ENCODE measurements at places on chromosomes 16 and 17.

- no peak for DNase-seq
Measured at GRCh38 chr17:17352836-17353624, 49.9 kb downstream of the NT5M start.

- DNase-seq, result no peak
Measured at GRCh38 chr16:51049276-51049675, 101.8 kb downstream of the SALL1 start.

DNA sequence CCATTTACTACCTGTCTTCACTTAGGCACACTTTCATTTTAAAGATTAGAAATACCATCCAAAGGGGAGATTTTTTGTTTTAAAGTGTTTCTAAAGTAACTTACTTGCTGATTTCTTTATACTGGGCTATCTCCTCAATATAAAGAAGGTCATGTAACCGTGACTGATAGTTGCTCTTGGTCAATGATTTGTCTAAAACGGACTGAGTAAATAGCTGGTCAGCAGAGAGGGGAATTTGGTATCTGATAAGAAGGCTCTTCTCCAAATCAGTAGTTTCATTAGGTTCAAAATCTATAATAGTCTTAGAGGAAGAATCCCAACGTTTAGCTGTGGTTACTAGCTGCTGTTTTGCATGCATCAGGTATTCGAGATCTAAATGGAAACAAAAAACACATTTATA, 66.4 kb downstream of the HELZ start:
- no peak for DNase-seq

DNA sequence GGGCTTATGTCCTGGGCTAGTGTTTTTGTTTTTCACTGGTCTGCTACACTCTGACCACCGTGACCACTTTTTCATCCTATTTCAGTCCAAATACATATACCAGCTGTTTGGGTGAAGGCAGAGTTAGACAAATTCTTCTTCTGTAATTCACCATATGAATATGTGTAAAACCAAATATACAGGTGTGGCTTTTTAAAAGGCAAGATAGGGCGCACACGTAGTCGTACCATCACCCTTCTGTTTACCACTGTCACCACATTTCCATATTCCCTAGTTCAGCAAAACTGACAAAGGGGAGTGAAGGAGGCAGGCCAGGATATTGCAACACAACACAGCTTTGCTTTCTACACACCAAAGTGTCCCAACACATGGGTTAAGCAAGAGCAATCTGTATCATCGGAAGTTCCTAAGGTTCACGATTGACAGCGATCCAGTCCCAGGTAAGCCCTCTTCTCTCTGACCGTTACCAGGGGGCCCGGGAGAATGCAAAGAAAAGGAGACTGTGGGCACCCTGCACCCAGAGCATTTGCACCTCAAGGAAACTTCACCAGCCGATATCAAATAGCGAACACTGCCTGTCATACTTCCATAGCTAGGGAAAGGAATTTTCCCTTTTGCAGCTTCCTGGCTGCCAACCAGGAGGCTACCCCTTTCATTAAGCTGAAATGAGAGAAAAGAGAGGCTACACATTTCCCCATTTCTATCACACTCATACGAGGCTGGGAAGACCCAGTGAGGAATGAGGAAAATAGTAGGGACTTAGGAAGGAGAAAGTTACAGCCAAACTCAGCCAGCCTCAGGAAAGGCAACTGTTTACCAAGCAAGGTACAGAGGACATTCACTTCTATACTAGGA, 23.1 kb downstream of the CREBBP start:
- DNase-seq, result no peak

DNA sequence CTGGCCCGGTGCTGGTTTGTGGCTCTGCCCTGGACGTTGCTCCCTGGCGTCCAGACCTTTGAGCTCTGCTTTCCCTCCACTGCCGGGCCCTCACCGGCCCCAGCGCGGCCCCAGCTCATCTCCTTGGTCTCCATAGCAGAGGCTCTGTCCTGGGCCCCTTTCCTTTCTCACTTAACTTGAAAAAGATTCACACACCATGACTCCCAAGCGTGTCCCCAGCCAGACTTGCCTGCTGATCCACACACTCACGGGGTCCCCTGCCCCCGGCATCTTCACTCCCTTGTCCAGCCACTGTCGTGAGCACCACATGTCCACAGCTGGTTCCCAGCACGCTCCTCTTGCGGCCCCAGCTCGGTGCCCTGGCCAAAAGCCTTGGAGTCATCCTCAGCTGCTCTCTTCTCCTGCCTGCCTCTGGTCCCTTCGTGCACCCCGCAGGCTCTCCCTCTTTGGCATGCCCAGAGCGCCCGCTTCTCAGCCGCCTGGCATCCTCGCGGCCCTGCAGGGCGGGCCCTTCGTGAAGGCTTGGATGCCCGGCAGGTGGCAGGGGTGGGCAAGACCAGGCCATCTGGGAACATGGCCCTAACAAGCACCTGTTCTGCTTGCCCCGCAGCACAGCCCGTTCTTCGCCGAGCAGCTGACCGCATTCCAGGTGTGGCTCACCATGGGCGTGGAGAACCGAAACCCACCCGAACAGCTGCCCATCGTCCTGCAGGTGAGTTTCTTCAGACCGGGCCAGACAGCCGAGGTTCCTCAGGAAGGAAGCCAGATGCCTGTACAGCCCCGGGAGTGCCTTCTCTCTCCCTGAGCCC, 145.6 kb upstream of the CHMP6 start:
- peak; percentile 18 for DNase-seq

DNA sequence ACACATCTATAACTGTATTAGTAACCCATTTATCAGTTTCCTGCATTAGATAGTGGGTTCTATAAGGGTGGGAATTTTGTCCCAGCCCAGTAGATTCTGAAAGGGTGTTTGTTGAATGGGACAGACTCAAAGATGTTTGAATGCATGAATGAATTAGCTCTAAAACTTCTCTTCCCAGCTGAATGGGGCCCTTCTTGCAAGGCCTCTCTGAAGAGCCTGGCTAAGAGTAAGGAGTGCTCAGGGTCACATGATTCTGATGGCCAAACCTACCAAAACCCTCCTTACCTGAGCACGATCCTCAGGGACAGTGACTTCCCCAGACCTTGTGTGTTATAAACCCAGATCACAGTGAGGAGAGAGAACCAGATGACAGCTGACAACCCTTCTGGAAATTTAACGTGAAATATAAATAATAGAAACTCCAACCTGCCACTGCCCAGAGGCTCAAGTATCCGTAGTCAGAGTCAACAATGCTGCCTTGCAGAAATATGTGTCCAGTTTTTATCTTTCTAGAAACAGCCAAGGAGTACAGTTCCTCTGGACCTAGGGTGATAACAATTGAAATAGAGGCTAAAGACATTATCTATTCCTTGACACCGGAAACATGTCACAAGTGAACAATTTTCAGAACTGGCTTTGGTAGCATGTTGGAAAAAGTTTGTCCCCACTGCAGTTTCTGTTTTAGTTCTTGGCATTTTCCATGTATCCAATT, 268.9 kb upstream of the MAF start:
- DNase-seq, result no peak

- DNase-seq, result no peak
Measured at GRCh38 chr17:67829331-67829730, 4.0 kb downstream of the BPTF start.

GRCh38 chr16:972316-973002, 1.7 kb upstream of the LMF1 start:
- DNase-seq, result no peak

- peak; percentile 60 for DNase-seq
Measured at GRCh38 chr17:47275245-47275984, 21.8 kb downstream of the ITGB3 start.

DNA sequence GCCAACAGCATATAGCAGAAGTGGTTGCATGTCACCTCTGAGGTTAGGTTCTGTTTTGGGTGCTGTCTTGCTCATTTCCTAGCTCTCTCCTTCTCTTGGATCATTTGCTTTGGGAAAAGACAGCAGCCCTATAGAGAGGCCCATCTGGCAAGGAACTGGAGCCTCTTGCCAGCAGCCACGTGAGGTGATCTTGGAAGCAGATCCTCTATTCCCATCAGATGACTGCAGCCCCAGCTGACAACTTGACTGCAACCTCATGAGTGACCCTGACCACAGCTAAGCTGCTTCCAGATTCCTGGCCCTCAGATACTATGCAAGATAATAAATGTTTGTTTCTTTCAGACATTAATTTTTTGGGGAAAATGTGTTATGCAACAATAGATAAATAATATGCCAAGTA, 213.3 kb upstream of the HS3ST4 start:
- DNase-seq, result no peak

GRCh38 chr17:39359994-39360393, 41.4 kb downstream of the FBXL20 start:
- DNase-seq, result no peak

DNA sequence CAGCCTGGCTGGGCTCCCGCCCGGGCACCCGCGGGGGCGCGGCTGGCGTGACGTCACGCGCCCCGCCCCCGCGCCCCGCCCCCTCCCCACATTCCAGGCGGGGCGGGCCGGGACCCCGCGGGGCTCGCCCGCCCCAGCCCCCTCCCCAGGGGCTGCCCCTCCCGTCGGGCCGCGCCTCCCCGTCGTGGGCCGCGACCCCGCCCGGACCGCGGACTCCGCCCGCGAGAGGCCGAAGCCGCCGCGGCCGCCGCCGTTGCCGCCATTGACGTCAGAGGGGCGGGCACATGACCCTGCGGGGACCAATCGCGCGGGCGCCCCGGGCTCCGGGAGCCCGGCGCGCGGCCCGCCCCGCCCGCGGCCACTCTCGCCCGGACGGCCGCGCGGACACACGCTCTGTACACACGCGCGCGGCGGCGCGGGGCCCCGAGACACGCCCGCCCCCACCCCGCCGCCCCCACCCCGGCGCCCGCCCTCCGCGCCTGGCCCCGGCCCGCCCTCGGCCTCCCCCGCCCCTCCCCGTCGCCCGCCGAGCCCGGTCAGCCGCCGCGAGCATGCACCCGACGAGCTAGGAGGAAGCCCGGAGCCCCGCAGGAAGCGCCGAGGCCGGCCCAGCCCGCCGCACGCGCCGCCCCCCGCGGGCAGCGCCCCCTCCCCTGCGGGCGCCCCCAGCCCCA, at the start of gene CMIP:
Gene CMIP (plus strand): TSS at position 361 of the 674 bp plus-strand sequence.
- DNase-seq, result peak; percentile 72

DNA sequence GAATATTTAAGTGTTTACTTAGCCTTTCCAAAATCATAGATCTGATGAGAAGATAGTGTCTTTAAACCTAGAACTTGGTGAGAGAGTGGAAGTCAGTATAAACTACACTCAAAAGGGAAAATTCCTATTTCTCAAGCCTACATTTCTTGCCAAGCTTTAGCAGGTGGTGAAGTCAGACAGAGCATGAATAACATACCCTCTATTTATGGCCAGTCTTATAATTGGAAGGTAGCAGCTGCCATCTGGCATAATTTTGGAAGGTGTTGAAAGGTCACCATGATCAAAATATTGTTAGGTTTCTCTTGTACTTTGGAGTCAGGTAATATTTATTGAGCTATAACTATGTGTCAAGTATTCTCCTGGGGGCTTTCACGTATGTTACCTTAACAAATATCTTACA, 729.3 kb upstream of the KIF2B start:
- DNase-seq, result no peak

- DNase-seq, result no peak
Measured at GRCh38 chr16:52812678-52813556, 239.8 kb downstream of the CHD9NB start.
